ENCODE measurements at places on chromosomes 6 and 20. TPM values are rescaled to one million over a fixed set of nuclear protein-coding genes. Genes with fewer than 3 reads are reported as not detected.
A peak's percentile ranks its signal among the peaks of the same experiment; 100 is the strongest.

SCRT2 gene
- not detected for polyA plus RNA-seq

HLA-E gene
- 85.1 TPM for polyA plus RNA-seq

ATP6V1G2 gene
- polyA plus RNA-seq: 8.6 TPM

PTCRA gene
- not detected for polyA plus RNA-seq

DNAJC5 gene
- 26.4 TPM for polyA plus RNA-seq

E2F3 gene
- polyA plus RNA-seq: 25.2 TPM

CGA gene
- 0.38 TPM for polyA plus RNA-seq

WFDC10B gene
- polyA plus RNA-seq: not detected

HAO1 gene
- polyA plus RNA-seq: not detected

- DNase-seq: no peak
These were observed 58.9 kb downstream of the RREB1 start for GRCh38 chr6:7166410-7167293.

DNA sequence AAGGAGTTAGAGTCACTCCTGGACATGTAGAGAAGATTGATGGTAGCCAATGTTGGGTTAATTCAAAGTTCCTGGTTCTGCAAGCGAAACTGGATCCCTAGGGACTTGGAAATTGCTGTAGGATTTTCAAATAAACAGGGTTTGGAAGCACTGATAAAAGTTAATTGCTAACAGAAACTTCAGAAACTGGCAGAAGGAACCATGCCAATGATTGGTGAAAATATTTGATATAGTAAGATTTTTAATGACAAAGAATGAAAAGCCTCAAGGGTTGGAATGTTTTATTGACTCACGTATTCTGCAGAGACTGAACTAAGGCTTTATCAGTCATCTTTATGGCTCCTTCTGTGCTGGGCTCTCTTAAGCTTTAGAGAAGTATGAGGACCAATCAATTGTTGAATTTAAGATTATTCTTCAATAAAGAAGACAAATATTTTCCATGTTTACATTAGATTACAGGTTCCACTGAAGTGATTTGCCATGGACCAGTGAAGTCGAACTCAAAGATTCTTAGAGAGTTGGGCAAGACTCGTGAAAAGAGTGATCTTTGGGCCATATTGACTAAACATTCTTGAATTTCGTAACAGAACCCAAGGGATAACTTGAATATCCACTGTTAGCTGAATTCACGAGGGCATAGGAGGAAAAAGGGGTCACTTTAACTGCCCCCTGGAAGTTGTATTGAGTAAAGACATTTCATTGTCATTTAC is 371.4 kb downstream of the HDGFL1 start:
- no peak for DNase-seq

GRCh38 chr6:137975188-137975940 is 108.3 kb downstream of the TNFAIP3 start:
- DNase-seq: no peak

- peak; percentile 92 for DNase-seq
These were observed 609.8 kb downstream of the RFPL4B start for GRCh38 chr6:112956696-112957535.

DNA sequence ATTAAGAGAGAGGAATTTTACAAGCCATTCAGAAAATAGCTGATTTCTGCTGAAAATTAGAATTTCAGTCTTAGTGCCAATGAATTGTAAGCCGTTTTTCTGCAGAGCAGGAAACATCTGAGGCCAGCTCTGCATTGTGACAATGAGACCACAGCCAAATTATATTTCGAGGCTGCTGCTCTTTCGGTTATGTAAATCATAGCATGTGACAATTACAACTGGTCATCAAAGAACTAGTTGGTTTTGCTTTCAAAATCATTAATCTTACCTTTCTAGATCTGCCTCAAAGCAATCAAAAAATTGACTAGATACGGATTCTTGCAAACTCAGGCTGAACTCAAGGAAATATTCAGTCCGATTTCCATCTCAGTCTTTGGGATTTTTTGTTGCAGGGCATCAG is 33.4 kb upstream of the INSM1 start:
- DNase-seq: no peak

GRCh38 chr6:3405679-3406078 is 51.2 kb downstream of the SLC22A23 start:
- no peak for DNase-seq

DNA sequence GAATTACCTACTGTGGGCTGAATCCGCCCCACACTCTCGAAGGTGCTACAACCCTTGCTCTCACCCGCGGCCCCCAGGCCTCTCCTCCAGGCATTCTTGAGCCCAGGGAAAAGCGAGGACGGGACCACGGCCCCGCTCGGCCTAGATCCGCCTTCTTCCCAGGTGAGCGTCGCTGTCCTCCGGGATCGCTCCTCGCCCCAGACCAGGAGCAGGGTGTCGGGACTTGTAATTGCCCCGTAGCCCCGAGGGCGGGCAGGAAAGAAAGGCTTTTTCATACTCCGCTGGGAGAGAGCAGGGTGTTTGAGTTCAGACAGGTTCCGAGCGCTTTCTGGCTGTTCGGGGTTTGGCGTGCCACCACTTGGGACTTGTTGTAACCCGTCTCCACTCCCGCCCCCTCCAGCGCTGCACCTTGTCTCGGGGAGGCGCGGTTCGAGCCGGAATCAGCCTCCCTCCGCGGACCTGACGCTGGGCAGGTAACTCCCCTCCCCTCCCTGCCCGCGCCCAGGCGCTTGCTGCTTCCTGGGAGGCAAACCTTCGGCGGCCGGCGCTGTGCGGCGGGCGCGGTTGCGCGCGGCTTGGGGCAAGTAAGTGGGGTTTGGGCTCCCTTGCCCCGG is at the start of gene FAM83B:
Gene FAM83B (plus strand): TSS at position 529 of the 614 bp plus-strand sequence. CDS start 23,476 bp downstream, outside the sequence.
- DNase-seq: peak; percentile 48

GRCh38 chr6:7261852-7262461 is 51.0 kb downstream of the SSR1 start:
- DNase-seq: no peak

GRCh38 chr6:139600919-139601475 is 226.5 kb upstream of the CITED2 start:
- no peak for DNase-seq

GRCh38 chr6:136613477-136613876 is 63.3 kb upstream of the MAP7 start:
- DNase-seq: no peak

DNA sequence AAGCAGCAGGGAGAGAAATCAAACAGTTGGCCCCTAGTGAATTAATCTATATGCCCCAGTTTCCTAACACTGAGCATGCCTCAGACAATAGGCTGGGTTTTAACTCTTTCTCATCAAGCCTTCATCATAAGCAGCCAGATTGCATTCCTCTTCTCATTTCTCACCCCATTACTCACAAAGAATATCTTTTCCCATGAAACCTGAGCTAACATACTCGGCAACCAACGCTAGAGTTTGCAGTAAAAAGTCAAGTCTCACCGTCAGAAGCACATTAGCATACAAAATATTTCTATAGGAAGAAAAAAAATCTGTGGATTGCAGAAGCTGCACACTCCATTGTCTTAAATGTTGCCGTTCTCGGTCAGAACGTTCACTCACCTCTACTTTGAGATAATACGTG is 429.9 kb upstream of the ARID1B start:
- no peak for DNase-seq

DNA sequence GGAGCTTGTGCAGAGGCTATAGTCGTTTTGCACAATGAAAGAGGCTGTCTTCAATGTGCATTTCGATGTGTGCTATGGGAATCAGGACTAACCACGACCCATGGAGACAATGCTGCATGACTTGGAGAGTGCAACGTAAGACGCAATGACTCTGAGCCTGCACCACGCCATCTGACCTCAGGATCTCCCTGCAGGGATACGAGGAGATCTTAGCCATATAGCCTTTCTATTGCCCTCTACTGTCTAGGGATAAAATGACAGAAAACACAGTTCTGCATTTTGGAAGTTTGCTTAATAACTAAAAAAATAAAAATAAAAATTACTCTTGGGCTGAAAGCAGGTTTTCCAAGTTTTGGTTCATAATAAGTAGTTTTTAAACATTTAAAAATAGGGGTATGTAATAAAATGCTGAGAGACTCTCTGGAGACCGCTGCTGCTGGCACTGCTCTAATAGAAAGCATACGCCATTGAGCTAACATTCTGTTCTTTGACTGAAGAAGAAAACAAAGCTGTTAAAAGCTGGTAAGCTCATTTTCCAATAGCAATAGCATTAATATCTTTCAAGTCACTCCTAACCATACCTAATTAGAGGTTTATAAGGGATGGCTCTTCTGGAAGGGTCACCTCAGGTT is 87.2 kb downstream of the PDE7B start:
- DNase-seq: no peak

GRCh38 chr20:23180451-23180921 is 94.4 kb upstream of the CD93 start:
- no peak for DNase-seq

- DNase-seq: no peak
These were observed 193.2 kb downstream of the TBC1D7 start for GRCh38 chr6:13135152-13135551.

- DNase-seq: no peak
These were observed 72.1 kb downstream of the RSPO3 start for GRCh38 chr6:127190552-127190951.
